Activated CD4-positive, alpha-beta T cell treated with anti-CD3 and anti-CD28 coated beads, Interleukin-2, Interleukin-6, amounts not matched to agents 100 ng/mL and 50 ng/mL, durations not matched to agents 16 hours and 8 hours (primary cell): ENCODE measurements at places on chromosomes 3 and 15.

DNA sequence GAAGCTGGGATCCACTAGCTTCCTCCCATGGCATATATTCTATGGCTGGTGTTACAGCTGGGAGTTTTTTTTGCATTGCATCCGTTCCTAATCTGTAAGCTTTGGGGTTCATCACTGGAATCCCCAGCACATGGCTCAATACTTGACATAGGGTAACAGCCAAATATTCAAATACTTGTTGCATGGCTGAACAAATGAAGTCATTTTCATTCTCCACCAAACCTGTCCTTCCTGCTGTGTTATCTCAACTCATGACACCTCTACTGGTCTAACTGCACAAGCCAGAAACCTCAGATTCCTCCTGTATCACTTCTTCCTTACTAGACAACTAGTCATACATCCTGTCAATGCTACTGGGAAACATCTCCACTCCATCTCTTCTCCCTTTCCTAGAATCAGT lies 43.4 kb downstream of the ST3GAL6 start:
- DNase-seq = no peak

DNA sequence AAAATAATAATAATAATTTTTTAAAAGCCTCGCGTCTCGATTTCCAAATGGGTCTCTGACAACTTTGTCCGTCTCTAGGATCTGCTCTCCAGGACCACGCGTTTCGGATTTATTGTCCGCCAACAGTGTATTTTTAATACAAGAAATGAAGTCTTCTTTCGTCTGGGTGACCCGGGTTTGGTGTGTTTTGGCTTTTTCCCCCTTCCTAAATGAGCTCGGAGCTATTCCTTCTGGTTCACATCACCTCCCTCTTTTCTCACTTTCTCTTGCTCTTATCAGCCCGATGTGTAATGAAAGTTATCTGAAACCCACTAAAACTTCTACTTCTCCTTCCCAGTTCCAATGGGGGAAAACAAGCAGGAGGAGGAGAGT lies 516.7 kb downstream of the MECOM start:
- DNase-seq = no peak

GRCh38 chr3:122886946-122887345 lies 92.1 kb downstream of the SLC49A4 start:
- DNase-seq = no peak

- no peak for DNase-seq
Measured at GRCh38 chr15:53910236-53910849, 67.9 kb upstream of the UNC13C start.

GRCh38 chr3:38030126-38031021 lies 932 bp upstream of the PLCD1 start:
- no peak for DNase-seq

DNA sequence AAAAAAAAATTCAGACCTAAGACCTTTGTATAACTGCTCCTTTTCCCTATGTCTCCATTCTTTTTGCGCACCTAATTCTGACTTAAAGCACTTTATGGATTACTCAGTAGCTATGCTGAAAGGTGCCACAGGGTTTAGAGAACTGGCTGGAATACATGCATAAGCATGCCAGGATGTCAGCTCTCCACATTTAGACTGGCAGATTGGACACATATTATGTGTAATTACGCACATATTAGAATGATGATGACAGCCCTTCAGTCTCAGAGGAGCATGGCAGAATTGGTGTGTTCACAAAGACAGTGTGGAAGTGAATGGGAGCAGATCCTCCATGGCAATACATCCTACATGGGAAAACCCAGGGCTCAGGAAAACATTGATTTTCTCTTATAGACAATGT lies 108.1 kb upstream of the LSAMP start:
- DNase-seq = no peak

DNA sequence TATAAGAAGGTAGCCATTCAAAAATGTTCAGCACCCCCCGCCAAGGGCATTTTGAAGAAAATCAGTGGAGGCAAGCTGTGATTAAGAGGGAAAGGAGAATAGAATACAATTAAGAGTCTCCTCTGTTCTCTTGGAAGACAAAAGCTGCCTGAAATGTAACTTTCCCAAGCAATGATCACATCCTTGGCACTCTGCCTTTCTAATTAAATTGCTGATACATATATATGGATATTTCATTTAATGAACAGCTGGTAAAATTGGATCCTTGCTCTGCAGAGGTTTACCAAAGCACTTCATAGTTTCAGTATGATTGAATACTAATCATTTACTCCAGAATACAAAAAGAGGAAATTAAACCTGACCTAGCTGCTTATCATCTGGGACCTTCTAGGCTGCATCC lies 10.4 kb downstream of the COL6A6 start:
- no peak for DNase-seq

GRCh38 chr3:40623567-40623966 lies 98.8 kb downstream of the ZNF621 start:
- DNase-seq = peak; percentile 43

GRCh38 chr3:161925749-161926360 lies 429.2 kb downstream of the OTOL1 start:
- DNase-seq = no peak

DNA sequence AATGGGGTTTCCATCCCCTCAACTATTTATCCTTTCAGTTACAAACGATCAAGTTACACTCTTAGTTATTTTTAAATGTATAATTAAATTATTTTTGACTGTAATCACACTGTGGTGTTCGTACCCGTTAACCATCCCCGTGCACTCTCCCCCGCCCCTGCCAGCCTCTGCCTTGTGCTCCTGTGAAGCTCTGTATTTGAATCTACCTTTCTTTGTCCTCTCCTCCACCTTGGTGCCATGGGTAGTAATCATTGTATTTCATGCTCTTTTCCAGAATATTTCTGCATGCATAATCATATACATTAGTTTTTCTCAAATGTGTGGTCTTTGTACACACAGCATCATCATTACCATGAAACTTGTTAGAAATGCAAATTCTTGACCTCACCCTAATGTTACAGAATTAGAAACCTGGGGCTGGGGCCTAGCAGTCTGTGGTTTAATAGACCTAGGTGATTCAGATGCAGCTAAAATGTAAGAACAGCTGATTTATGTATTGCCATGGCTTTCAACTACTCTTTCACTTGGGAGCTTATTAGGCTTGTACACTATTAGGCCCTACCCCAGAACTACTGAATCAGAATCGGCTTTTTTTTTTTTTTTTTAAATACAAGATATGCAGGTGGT lies 91.5 kb downstream of the STT3B start:
- DNase-seq = no peak

- no peak for DNase-seq
Measured at GRCh38 chr3:69328963-69329302, 57.0 kb downstream of the FRMD4B start.

- DNase-seq = no peak
Measured at GRCh38 chr3:29099775-29100174, 181.1 kb upstream of the RBMS3 start.

- DNase-seq = no peak
Measured at GRCh38 chr3:5840056-5840455, 652.5 kb downstream of the EDEM1 start.

- DNase-seq = peak; percentile 50
Measured at GRCh38 chr3:188974856-188975599, 196.7 kb upstream of the TPRG1 start.

- no peak for DNase-seq
Measured at GRCh38 chr15:68502398-68502901, 70.5 kb upstream of the ITGA11 start.

- no peak for DNase-seq
Measured at GRCh38 chr3:188539631-188540194, 385.8 kb downstream of the LPP start.

DNA sequence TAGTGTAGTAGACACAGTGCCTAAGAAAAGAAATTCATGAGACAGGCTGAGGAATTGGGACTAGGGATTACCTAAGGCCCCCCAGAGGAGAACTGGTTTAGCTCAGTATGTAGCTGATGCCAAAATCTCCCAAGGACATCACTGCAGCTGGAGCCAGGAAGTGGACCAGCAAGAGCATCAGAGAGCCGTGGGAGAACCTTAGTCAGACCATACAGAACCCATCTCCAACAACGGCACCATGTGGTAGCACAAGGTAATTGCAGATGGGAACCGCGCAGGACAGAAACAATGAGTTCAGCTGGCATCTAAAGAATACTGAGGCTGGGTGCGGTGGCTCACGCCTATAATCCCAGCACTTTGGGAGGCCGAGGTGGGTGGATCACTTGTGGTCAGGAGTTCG lies 81.7 kb downstream of the WNT5A start:
- peak; percentile 17 for DNase-seq

- no peak for DNase-seq
Measured at GRCh38 chr3:61964566-61964965, 403.2 kb downstream of the PTPRG start.

GRCh38 chr15:66298803-66299251 lies 5.5 kb downstream of the DIS3L start:
- no peak for DNase-seq

DNA sequence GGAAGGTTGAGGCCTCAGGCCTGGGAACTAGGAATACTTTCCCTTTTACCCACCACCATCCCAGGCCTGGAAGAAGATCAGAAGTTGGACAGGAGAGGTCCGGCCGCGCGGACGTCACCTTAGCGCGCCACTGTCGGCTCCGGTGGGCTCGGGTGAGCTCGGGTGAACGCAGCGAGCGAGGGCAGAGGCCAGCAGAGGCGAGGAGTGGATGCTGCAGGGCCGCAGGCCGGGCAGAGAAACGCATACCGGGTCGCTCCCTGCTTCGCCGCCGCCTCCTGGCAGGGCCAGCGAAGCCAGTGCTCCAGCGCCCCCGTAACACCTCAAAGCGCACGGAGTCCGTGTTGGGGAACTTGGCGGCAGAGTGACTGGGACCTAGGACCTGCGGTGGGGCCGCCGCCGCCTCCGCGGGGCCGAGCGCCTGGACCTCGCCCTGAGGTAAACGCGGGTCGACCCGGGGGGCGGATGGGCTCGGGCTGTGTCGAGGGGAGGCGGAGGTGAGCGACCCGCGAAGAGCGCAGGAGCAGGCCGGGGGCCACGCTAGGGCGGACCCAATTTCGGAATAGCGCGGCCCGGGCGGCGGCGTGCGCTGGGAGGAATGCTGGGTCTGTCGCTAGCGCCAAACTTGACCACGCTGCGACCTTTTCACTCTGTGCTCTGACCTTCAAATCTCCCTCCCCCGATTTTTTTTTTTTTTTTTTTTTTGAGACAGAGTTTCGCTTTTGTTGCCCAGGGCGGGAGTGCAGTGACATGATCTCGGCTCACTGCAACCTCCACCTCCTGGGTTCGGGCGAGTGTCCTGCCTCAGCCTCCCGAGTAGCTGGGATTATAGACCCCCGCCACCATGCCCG lies 1.6 kb downstream of the CYP11A1 start:
- DNase-seq = peak; percentile 9

- no peak for DNase-seq
Measured at GRCh38 chr3:72860053-72860452, 11.8 kb upstream of the SHQ1 start.

GRCh38 chr3:171250444-171250843 lies 209.8 kb downstream of the TNIK start:
- DNase-seq = no peak

DNA sequence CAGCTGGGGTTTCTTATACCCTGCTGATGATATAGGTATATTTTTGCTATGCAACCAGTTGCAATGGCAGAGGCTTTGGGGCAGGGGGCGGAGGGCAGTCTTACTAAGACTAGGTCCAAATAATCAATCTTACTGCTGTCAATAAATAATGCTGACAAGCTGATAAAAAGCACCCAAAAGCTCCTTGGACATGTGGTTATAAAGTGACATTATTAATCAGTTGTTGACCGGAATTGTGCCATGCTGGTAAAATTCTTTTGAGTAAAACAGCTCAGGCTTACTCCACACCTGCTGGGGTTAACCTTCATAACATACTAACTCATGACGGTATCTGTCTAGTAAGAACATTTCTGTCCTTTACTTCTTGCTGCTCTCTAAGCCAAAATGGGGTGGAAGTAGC lies 101.9 kb downstream of the CHST2 start:
- no peak for DNase-seq

GRCh38 chr3:20561166-20561565 lies 375.2 kb upstream of the SGO1 start:
- no peak for DNase-seq

DNA sequence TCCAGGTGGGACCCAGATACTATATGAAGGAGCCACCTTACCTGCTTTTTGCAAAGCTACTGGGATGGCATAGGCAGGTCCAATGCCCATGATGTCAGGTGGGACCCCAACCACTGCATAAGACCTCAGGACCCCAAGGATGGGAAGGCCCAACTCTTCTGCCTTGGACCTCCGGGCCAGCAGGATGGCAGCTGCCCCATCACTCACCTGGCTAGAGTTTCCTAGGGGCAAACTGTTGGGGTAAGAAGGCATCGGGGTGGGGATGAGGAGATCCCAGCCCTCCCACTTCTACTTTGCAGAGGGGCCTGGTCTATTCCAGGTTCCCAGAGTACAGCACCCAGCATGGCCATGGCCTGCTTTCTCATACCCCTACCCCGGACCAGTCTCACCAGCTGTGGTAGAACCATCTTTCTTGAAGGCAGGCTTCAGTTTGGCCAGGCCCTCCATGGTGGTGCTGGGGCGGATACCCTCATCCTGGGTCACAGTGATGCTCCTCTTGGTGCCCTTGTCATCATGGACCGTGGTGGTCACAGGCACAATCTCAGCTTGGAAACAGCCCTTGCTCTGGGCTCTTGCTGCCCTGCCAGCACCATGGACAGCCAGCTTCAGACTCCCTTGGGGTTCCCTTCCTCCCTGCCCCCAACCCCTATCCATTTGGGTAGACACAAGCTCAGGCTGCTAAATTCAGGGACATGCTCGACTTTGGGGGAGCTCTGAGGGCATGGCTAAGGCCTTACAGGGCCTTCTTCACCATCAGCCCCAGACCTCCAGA lies 10.6 kb downstream of the ACAA1 start:
- no peak for DNase-seq

GRCh38 chr3:118167571-118167970 lies 867.1 kb downstream of the IGSF11 start:
- DNase-seq = no peak

GRCh38 chr3:110855207-110855606 lies 216.4 kb upstream of the NECTIN3 start:
- no peak for DNase-seq

DNA sequence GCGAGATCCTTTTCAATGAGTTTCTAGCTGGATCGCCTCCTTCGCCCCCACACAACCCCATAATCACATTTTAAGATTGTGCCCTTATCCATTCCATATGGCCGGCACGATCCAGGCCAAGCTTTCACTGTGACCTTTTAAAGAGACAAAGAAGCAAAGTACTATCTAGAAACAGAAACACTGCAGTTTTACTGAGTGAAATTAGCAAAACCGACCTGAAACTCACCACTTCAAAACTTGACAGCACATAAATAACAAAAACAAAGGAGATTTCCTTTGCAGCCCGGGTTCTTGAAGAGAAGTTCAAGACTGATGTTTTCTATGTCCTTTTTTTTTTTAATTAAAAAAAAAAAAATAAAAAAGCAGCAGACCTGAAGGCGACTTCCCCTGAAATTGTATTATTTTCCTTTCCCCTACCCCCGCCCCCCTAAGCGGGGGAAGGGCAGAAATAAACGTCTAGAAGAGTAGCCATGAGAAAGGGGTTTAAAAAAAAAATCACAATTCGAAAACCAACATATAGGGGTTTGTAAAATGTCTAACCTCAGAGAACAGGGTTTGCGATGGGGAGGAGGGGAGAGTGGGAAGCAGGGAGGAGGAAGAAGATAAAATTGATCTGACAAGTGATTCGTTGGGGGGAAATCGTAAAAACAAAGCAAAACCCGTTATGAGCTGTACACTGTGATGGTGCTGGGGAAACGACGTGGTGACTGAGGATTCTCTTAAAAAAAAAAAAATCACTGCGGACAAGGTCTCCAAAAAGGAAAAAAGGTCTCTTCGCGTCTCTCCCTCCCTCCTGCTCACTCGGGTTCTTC lies 1.5 kb downstream of the SATB1 start:
- peak; percentile 73 for DNase-seq
